Activated CD8-positive, alpha-beta memory T cell treated with anti-CD3 and anti-CD28 coated beads, Interleukin-2, amount 50 U/mL, for 4 hours (primary cell): ENCODE measurements at places on chromosomes 4 and X.

DNA sequence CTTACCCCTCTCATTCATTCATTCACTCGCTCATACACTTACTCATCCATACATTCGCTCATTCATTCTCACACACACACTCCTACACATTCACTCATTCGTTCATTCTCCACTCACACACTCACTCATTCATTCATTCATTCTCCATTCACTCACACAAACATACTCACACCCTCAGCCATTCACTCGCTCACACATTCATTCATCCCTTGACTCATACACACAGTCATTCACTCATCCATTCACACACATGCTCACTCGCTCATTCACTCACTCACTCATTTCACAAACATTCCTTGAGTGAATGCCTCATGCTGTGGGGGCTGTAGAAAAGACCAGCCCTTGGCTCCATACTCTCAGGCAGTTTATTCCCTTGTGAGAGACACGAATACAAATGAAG lies 151.1 kb upstream of the MAMLD1 start:
- DNase-seq, result no peak

DNA sequence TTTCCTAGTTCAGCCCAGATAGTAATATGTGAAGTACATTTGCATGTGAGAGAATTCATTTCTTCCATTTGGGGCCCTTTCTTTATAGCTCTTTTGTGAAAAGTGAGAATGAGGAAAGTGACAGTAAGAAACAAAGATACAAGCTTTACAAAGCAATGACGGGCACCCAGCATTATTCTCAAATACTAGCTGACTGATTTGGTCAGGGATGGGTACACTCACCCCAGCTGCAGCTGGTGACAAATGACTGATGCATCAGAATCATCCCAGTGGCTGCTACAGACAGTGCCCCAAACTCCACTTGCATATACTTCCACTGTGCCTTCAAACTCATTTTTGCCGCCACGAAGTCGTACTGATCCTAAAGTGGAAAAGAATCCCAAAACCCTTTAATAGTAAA lies 14.8 kb downstream of the PRSS12 start:
- DNase-seq, result no peak

DNA sequence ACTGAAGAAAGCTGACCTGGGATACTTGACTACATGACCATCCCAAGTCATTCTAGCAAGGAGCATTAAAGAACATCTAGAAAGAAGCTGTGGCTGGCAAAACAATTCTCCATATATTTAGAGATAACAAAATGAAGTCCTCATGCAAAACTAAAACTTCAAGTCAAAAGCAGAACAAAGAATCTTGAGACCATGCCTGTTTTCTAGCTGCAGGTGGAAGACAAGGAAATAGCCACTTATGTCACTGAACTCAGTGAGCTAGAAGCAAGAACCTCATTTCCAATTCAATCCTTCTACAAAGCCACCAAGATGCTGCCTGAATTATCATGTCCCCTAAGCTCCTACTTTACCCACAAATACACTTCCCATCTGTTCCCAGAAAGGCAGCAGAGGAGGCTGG lies 13.8 kb downstream of the USP46 start:
- no peak for DNase-seq

- DNase-seq, result no peak
Observed at GRCh38 chr4:140331876-140332275, 41.6 kb upstream of the SCOC start.

- no peak for DNase-seq
Observed at GRCh38 chrX:154727871-154728270, 23.0 kb downstream of the GAB3 start.

- no peak for DNase-seq
Observed at GRCh38 chr4:115711575-115711974, 598.2 kb upstream of the NDST4 start.

- DNase-seq, result no peak
Observed at GRCh38 chrX:43148305-43148704, 370.3 kb upstream of the PPP1R2C start.

- no peak for DNase-seq
Observed at GRCh38 chr4:154998284-154998683, 210.2 kb upstream of the NPY2R start.

DNA sequence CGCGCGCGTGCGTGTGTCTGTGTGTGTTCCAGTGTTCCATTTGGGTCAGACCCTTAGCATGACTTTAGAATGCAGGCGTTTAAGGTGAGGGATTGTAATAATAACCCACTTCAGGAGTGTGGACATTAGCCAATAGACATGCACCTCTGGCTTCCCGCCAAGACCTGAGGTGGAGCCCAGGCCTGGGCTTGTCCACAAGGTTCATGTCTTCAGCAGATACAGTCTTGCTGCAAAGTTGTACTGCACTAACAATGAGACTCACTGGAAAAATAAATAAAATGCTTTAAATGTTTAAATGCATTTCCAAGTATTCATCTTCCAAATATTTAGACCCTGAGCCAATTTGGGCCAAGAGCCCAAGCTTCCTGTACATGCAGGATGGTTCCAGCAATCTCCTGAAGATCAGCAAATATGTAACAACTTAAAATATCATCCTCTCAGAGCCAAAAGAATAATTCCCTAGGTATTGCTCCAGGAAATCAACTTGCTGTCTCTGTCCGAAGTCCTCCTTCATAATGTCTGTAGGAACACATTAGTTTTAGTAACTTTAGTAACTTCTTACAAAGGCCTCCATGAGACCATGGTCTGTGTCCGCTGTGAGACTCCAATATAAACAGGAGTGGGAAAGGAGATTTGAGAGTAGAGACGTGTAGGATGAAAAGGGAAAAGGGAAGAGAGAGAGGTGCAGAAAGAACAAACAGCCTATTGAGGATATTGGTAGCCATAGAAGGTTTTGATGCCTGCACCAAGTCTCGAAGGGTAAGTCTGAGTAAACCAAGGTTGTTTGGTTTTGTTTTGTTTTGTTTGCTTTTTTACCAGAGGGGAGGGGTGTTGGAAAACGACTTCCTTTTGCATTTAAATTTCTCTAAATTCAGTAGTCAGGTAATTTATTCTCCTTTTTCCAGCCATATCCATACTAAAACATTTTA lies 98.5 kb upstream of the KLF3 start:
- DNase-seq, result no peak

DNA sequence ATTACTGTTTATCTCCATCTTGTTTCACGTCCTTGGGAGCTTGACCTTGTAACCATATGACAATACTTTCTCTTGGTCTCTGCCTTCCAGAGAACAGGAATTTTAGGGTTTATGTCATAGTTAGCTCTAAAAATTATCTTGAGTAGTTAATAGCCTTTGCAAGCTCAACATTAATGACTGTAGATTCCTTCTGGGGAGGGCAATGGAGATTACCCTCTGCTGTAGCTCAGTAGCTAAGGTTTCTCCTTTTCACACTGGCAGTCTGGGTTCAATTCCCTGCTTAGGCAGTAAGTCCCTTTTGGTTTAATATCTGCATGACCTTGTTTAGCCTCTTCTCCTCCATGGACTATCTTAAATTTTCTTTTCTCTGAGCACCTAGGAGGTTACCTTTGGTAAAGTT lies 181.7 kb upstream of the GPR101 start:
- no peak for DNase-seq

GRCh38 chr4:109754093-109754857 lies 24.4 kb upstream of the PLA2G12A start:
- DNase-seq, result no peak

DNA sequence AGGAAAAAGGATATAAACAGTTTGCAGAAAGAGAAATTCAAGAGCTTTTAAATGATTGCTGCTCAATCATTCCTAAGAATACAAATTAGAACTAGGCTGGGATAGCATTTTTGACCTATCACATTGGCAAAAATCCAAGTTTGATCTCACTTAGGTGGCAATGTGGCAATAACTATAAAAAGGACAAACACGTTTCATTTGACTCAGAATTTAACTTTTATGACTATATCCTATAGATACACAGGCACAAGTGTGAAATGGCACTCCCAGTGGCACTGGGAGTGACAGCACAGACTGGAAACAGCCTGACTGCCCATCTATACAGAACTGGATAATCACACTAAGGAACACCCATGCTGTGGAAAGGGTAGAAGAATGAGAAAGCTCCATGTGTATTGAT lies 11.1 kb downstream of the CENPU start:
- DNase-seq, result no peak

- DNase-seq, result no peak
Observed at GRCh38 chrX:19179389-19179788, 57.1 kb upstream of the ADGRG2 start.

DNA sequence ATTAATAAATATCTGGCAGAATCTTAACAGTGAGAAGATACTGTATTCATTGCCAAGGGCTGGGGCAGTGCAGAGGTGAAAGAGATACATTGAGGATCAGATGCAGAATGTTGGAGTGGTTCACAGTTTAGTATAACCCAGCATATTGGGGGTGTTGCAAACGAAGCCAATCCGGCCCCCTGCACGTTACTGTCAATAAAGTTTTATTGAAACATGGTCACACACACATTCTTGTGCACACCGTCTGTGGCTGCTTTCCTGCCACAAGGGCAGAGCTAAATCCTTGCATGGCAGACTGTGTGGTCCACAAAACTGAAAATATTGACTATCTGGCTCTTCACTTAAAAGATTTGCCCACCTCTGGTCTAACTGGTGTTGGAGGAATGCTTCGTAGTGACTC lies 119.7 kb downstream of the SHOX start:
- DNase-seq, result no peak

GRCh38 chr4:1288786-1289185 lies 905 bp upstream of the MAEA start:
- no peak for DNase-seq

DNA sequence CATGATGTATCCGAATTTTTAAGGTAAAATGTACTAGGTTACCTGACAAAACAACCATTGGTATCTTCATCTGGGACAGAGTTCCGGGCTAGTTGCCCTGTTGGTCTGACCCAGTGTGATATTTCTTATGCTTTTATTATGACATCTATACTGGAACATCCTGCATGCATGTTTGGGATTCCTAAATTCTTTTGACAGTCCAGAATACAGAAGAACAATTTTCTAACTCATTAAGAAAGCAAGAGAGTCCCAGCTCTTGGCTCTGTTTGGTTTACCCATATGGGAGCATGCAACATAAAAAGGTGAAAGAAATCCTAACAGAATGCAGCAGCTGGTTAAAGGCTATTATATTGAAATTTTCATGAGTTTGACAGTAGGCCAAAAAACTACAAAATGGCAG lies 247.7 kb upstream of the FTHL17 start:
- no peak for DNase-seq

DNA sequence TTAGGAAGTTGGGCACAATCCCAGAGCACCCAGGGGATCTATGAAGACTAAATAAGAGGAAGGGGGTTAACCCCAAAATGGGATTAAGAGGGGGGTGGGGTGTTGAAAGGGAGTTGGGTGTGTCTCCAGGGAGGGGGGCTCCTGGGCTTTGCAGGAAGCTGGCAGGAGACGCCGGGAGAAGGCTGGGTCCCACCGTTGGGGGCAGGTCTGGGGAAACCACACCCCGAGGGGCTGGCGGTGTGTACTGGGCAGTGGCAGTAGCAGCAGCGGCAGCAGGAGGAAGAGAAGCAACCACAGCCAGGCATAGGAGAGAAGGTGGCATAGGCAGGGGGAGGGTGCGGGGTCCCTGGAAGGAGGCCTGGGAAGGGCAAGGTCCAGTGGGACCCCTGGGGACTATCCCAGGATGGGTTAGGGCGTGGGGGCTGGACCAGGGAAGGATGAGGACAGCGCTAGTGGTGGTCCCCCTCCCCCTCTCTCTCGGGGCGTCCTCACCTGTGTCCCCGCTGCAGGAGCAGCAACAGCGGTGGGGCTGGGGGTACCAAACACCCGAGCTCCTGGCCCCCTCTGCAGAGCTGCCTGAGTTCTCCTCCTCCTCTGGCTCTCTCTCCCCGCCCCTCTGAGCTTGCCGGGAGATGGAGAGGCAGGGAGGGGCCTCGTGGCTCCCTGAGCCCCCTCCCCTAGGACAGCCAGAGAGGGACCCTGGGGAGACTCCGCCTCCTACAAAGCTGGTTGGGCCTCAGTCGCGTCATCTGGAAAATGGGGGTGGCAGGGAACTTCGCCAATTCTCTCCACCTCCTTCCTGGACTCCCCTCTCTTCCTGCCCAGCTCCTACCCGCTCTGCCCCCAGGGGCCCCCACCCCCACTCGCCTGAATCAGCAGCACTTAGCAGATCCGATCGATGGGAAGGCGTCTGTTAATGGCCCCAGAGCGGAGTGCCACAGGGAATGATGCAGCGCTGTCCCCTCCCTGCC lies at the start of gene KCND1:
TSS of gene KCND1 (minus strand) at position 596 of the 971 bp plus-strand sequence. CDS start 1,573 bp downstream, outside the sequence.
- no peak for DNase-seq

DNA sequence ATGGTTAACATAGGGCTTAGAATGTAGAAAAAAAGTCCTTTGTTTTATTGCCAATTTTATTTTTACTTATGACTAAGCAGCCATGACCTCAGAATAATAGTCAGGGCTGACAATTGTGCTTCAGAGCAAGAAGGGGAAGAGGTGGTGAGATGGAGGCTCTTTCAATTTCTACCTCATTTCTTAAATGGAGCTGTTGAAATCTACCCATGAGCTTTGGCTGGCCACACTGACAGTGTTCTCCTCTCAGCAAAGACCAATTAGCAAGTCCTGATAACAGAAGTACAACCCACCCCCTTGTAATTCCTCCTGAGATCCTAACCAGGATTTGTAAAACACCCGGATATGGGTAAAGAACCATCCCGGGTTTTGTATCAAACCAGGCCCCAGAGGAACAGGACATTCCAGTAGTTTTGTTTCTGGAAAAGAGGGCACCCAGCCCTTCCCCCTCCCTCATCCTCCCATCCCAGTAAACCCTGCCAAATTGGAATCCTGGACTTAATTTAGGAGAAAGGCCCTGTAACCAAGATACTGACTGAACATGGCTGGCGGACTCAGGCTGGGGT lies at the start of gene HEPH:
TSS of gene HEPH (plus strand) at position 399 of the 563 bp plus-strand sequence. CDS start 6,324 bp downstream, outside the sequence.
- DNase-seq, result no peak

DNA sequence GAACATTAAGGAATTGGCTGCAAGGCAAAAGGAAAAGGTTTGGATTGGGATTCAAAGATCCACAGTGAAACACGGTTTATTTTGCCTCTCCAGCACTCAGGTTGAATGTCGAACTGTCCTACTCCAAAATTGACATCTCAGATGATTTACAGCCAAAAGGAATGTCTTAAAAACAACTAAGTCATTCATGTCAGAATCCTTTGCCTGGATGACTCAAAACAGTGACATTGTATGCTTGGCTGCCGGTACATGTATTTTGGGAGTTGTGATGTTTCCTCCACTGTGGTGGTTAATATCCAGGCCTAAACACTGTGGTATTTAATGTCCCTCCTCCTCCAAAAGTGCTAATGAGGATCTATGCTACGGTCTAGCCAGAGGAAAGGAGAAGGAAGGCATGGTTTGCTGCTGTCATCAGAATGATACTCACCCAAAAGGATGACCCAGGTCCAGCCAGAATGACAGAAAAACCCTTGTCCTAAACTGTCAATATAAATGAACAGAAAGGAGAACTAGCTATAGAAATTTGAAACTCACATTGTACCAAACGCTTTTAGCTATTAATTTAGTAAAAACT lies 20.9 kb downstream of the PGM2 start:
- no peak for DNase-seq

DNA sequence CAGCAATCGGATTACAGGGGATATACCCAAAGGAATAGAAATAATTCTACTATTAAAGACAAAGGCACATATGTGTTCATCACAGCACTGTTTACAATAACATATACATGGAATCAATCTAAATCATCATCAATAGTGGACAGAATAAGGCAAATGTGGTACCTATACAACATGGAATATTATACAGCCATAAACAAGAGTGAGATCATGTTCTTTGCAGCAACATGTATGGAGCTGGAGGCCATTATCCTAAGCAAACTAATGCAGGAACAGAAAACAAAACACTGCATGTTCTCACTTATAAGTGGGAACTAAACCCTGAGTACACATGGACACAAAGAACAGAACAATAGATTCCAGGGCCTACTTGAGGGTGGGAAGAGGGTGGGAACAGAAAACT lies 163.2 kb downstream of the CFAP299 start:
- no peak for DNase-seq

GRCh38 chrX:805103-805670 lies 174.6 kb downstream of the SHOX start:
- DNase-seq, result no peak
